M059J (cell line): ENCODE measurements at places on chromosomes 2 and 18. TPM values are rescaled to one million over a fixed set of nuclear protein-coding genes. Genes with fewer than 3 reads are reported as not detected.
A peak's percentile ranks its signal among the peaks of the same experiment; 100 is the strongest.

The TUBA3E gene
- total RNA-seq, result not detected in 2 replicates

GRCh38 chr2:126887506-126887905, 11.2 kb upstream of the TEX51 start:
- DNase-seq, result no peak

DNA sequence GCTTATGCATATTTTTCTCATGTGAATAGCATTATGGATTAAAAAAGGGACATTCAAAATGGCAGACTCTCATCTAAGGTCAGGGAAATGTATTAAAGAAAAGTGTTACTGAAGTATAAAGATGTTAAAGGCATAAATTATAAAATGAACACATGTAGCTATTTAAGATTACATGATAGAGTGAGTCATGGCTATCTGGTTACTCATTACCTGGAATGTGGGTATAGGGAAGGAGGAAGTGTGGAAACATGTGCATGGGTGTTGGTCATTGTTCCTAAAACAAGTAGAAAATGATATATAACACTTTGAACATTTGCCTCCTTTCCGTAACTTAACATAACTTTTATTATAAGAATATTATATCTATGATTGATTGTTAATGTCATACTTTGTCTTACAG, 66.4 kb downstream of the MYO1B start:
- peak; percentile 82 for DNase-seq

The PPP1R1C gene
- 5.2 and 8.4 TPM in 2 replicates for total RNA-seq

The RESP18 gene
- total RNA-seq, result not detected in 2 replicates

GRCh38 chr18:50967714-50968661, at the start of gene ELAC1:
Gene ELAC1, plus strand, starts transcription at chr18:50968040. Its CDS starts 6,365 bp downstream, at chr18:50974405.
- peak; percentile 78 for DNase-seq

The RPRM gene
- total RNA-seq, result 0.27 and 0.34 TPM in 2 replicates

DNA sequence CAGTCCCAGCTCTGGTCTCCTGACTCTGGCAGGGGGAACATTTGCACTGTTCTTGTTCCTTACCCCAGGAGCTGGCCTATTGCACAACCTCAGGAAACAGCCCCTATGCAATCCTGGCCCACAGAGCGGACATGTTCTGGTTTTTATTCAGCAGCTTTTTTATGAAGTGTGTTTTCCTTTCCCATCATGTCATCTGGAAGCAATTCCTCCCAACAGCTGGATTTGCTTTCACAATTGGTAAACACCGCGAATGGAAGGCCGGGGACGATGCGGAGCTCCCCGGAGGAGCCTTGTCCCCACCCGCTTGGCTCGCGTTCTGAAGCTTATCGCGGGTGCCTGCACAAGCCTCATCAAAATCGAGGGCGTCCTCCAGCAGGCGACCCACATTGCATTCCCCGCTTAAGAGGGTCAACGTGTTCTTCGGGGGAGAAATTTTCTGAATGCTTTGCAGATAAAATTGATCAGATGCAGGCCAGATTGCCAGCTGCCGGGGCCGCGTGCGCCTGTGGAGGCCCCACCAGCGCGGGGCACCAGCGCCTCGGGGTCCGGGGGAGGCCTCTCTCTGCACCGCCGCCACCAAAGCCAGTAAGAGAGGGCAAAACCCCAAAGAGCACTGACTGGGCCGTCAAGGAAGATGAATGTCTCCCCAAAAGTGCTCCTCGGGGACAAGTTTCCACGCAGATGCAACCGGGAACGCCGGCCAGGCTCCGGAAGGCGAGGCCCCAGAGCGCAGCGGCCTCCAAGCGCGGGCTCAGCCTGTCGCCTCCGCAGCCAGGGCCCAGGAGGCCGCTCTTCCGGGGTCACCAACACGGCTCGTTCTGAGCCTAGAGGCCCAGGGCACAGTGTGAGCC, 60.3 kb upstream of the SP3 start:
- DNase-seq, result no peak

DNA sequence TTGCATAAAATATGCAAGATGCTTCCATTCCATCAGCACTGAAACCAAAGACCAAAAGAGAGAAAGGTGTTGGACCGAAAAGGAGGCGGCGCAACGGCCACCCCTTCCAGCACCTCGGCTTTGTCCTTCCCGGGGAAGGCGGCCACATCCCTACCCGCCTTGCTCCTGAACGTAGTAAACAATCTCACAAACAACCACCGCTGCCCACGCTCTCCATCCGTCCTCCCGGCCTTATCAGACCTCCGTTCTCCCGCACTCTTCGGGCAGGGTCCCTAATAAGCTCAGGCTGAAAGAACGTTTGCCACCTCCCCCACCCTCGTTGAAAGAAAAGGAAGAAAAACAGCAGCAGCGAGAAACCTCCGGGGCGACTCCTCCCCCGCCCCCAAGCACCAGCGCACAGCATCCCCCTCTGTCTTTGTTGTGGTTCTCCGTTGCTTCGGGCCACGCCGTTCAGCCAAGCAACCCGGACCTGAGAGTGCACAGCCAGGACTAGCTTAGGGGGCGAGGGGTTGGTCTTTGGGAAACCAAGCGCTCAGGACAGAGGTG, 4.4 kb downstream of the EVX2 start:
- DNase-seq, result no peak

DNA sequence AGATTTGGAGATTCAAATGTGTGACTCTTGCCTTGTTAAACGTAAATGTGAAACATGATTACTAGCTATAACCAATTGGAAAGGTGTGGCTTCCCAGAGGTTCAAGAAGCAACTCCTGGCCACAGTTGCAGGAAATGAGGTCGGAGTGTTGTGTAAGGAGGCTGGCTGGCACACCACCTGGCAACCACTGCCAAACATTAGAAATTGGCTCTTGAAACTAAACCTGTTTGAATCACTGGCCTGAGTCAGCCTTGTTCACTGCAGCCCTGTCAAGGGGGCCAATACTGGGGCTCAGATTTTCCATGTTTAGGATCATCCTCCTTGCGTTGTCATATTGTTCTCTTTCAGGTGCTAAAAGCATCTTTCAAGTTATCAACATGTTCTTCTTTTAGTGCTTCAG, 206.3 kb downstream of the ARL6IP6 start:
- DNase-seq, result peak; percentile 50

GRCh38 chr2:110852541-110853263, 120.3 kb downstream of the ACOXL start:
- peak; percentile 6 for DNase-seq

The CDKL4 gene
- not detected in 2 replicates for total RNA-seq

The SCN3A gene
- 0.39 and 0.67 TPM in 2 replicates for total RNA-seq

DNA sequence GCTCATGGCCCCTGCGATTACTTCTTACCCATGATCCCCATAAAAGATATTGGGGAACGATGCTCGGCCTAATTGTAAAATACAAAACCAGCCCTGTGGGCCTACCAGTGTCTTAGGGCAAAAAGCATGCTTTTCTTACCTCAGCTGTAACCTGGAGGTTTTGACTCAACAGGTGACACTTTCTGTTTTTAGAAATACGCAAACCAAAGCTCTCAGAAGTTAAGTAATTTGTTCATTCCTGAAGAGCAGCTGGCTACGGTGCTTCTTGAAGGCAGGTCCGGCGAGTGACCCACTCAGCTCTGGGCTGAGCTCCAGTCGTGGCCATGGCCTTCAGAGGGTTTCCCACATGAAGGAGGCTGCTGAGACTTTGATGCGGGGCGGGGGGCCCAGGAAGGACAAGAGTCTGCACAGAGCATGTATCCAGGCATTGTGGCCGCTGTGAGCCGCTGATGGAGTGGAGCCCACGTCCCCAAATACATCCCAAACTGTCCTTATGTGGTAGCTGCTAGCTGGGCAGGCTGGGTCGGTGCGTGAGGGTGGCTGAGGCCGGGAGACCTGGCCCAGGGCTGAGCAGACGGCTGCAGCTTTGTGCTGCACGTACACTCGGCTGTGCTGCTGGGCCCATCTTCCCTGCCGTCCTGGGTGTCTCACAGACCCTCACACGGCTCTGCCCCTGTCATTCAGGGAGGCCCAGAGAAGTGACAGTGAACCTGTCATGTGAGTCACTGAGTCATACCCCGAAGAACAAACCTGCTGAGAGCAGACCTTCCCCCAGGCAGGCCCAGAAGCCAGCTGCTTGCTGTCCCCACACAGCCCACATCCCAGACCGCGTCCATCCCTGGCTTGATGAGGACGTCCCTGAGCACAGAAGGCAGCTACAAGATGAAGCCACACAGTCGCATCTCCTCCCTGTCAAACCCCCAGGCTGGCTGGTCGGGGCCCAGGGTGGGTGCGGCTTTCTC, 34.1 kb downstream of the ITGB1BP1 start:
- DNase-seq, result no peak

GRCh38 chr2:51710222-51710621, 678.3 kb upstream of the NRXN1 start:
- no peak for DNase-seq

DNA sequence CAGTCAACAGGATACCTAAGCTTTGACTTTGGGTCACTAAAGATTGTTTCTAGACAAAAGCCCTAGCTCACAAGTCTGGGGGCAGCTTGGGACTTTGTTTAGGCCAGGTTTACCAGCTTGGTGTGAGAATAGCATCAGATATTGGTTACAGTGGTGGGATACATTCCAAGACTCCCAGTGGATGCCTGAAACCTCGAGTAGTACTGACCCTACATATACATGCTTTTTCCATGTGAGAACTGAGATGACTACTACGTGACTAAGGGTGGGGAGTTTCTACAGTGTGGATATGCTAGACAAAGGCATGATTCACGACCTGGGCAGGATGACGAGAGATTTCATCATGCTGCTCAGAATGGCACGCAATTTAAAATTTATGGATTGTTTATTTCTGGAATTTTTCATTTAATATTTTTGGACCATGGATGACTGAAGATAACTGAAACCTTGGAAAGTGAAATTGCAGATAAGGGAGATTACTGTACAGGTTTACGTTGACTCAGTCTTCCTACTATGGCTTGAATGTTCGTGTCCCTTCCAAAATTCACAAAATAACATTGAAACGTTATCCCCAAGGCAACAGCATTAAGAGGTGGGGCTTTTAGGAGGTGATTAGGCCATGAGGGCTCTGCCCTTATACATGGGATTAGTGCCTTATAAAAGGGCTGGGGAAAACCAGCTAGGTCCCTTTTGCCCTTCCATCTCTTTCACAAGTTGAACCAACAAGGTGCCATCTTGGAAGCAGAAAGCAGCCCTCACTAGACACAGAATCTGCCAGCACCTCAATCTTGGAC, 50.2 kb upstream of the CTAGE1 start:
- DNase-seq, result peak; percentile 98

The CDCA7 gene
- 13.1 and 16.6 TPM in 2 replicates for total RNA-seq

The BOK gene
- 3.9 and 11.7 TPM in 2 replicates for total RNA-seq

GRCh38 chr18:50004013-50004412, 190.7 kb upstream of the ACAA2 start:
- DNase-seq, result no peak

The ANKRD30B gene
- 0.57 and 3.4 TPM in 2 replicates for total RNA-seq

DNA sequence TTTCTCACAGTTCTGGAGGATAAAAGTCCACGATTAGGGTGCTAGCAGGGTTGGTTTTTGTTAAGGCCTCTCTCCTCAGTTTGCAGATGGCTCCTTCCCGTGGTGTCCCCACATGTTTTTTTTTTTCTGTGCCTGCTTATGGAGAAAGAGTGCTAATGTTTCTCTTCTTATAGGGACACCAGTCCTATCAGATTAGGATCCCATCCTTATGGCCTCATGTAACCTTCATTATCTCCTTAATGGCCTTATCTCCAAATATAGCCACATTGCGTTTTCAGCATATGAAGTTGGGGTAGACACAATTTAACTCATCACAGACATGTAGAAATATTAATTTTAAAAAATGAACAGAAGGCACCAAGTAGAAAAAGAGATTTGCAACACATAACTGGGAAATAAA, 755.7 kb upstream of the CELF4 start:
- DNase-seq, result no peak

GRCh38 chr18:55927831-55928230, 339.8 kb upstream of the TCF4 start:
- DNase-seq, result peak; percentile 84

The PROM2 gene
- total RNA-seq, result 2.9 and 3.6 TPM in 2 replicates

- DNase-seq, result no peak
Observed at GRCh38 chr2:69846182-69847067, 17.0 kb downstream of the GMCL1 start.

The UGT1A10 gene
- not detected in 2 replicates for total RNA-seq

The NPPC gene
- total RNA-seq, result not detected in 2 replicates

The C2orf66 gene
- total RNA-seq, result not detected in 2 replicates

DNA sequence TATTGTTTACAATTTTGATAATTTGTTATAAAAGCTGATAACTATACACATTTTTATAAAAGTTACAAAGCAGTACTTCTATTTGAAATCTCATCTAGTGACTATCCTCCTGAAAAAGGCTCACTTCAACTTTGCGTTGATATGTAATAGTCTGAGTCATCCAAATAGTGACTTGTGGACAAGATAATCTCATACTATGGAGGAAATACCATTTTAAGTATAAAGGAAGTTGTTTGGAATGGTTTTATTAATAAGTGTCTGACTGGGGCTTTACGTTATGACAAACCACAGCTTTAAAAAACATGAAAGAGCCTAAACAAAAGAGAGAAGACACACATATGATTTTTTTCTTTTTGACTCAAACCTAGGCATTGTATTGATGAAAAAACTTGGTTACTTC, 272.3 kb upstream of the COL3A1 start:
- peak; percentile 34 for DNase-seq

DNA sequence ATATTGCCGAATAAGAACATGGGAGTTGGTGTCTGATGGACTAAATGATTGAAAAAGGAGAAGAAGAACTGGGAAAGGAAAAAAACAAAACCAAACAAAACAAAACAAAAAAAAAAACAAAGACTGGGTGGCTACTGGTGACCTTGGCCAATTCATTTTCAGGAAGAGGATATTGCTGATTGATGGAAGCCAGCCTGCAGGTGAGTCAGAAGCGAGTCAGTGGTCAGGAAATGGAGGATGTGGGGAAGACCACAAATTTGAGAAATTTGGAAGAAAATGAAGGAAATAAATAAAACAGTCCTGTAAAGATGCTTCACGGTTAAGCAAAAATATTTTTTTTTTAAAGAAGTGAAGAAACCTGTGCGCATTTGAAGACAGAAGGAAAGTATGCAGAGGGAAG, 296.9 kb downstream of the ZNF521 start:
- DNase-seq, result peak; percentile 72

DNA sequence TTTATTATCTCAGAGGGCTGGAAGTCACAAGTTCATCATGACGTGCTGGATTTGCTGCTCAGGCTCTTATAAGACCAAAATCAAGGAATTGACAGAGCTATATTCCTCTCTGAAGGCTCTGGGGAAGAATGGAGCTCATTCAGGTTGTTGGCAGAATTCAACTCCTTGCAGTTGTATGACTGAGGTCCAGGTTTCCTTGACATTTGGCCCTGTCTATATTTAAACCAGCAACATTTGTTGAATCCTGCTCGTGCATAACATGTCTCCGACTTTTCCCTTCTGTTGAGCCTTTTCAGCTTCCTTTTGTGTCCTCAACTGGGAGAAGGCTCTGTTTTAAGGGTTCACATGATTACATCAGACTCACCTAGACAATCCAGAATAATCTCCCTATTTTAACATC, 203.4 kb downstream of the PDE11A start:
- no peak for DNase-seq

The EN1 gene
- total RNA-seq, result 0.07 and 0.27 TPM in 2 replicates

DNA sequence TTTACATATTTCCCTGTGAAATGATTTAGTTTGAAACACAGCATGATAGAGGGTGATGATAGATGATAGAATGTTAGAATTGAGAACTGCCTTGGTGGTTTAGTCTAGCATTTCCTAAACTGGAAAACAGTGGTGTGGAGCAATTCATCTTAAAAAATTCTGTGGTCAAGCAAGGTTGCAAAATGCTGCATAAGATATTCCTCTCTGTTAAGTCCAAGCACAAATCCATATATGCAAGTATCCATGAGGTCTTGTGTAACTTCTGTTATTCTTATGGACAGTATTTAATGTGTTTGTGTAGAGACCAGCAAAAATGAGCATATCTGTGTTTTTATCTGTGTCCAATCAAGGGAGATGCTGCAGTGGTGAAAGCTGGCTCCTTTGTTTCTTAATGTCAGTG, 30.0 kb downstream of the CPS1 start:
- DNase-seq, result no peak
